ENCODE measurements at places on chromosomes 16 and 17.

GRCh38 chr16:66927918-66928649 lies 2.7 kb upstream of the RRAD start:
- H3K4me3 ChIP-seq: no peak overlapping the region
- H3K4me1 ChIP-seq: peaks cover 3% of the 10 kb centered on the region
- H3K27me3 ChIP-seq: peaks cover 45% of the 10 kb centered on the region

GRCh38 chr17:42132941-42133340 lies 10.3 kb downstream of the HSPB9 start:
- H3K27ac ChIP-seq: no peak overlapping the region
- no peak for DNase-seq
- H3K4me3 ChIP-seq: no peak overlapping the region
- H3K27me3 ChIP-seq: no peaks in the 10 kb centered on the region
- peaks cover 33% of the 10 kb centered on the region for H3K4me1 ChIP-seq
- peaks cover 7% of the 10 kb centered on the region for H3K36me3 ChIP-seq

- no peaks in the 10 kb centered on the region for H3K36me3 ChIP-seq
- no peak overlapping the region for H3K27ac ChIP-seq
- peaks cover 5% of the 10 kb centered on the region for H3K27me3 ChIP-seq
Measured at GRCh38 chr17:74508156-74508555, 23.1 kb downstream of the CD300LB start.

- H3K36me3 ChIP-seq: no peaks in the 10 kb centered on the region
- H3K27ac ChIP-seq: no peak overlapping the region
- H3K4me1 ChIP-seq: no peaks in the 10 kb centered on the region
- no peak overlapping the region for H3K4me3 ChIP-seq
Measured at GRCh38 chr16:15822957-15823356, 33.9 kb downstream of the MYH11 start.

- no peaks in the 10 kb centered on the region for H3K36me3 ChIP-seq
- no peak overlapping the region for H3K27ac ChIP-seq
- no peak overlapping the region for H3K4me3 ChIP-seq
- peaks cover 10% of the 10 kb centered on the region for H3K27me3 ChIP-seq
- DNase-seq: peak; percentile 76
- peaks cover 1% of the 10 kb centered on the region for H3K4me1 ChIP-seq
Measured at GRCh38 chr16:1102921-1103635, 7.0 kb upstream of the C1QTNF8 start.

- H3K4me3 ChIP-seq: no peak overlapping the region
- DNase-seq: no peak
- H3K36me3 ChIP-seq: no peaks in the 10 kb centered on the region
- peaks cover 17% of the 10 kb centered on the region for H3K27me3 ChIP-seq
Measured at GRCh38 chr16:87921236-87921773, 15.0 kb downstream of the CA5A start.

- DNase-seq: no peak
- H3K27me3 ChIP-seq: no peaks in the 10 kb centered on the region
- H3K4me1 ChIP-seq: no peaks in the 10 kb centered on the region
Measured at GRCh38 chr16:78684030-78684611, 584.7 kb downstream of the WWOX start.

DNA sequence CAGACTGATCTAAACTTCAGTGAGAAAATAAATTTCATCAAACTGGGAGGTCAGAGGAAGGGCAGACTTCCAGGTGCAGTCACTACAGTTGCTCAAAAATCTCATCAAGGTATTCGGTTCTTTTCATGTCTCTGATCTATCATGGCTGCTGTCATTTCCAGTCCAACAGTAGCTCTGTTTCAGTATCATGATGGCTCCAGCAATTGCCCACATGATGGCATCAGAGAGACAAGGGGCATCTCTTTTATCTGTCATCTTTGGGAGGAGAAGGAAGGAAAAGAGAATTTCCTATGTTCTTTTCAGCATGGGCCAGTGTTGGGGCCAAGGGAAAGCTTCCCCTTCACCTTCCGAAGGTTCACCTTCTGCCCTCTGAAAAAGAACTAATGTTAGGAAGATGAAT lies 504.9 kb upstream of the HSBP1 start:
- peaks cover 1% of the 10 kb centered on the region for H3K4me1 ChIP-seq
- H3K27ac ChIP-seq: no peak overlapping the region
- H3K27me3 ChIP-seq: peaks cover 3% of the 10 kb centered on the region
- H3K4me3 ChIP-seq: no peak overlapping the region

GRCh38 chr17:59643159-59644140 lies 23.8 kb downstream of the CLTC start:
- no peak for DNase-seq
- H3K27ac ChIP-seq: peak overlapping the region; percentile 38
- H3K36me3 ChIP-seq: peaks cover 15% of the 10 kb centered on the region
- H3K4me1 ChIP-seq: peaks cover 21% of the 10 kb centered on the region
- H3K4me3 ChIP-seq: no peak overlapping the region

DNA sequence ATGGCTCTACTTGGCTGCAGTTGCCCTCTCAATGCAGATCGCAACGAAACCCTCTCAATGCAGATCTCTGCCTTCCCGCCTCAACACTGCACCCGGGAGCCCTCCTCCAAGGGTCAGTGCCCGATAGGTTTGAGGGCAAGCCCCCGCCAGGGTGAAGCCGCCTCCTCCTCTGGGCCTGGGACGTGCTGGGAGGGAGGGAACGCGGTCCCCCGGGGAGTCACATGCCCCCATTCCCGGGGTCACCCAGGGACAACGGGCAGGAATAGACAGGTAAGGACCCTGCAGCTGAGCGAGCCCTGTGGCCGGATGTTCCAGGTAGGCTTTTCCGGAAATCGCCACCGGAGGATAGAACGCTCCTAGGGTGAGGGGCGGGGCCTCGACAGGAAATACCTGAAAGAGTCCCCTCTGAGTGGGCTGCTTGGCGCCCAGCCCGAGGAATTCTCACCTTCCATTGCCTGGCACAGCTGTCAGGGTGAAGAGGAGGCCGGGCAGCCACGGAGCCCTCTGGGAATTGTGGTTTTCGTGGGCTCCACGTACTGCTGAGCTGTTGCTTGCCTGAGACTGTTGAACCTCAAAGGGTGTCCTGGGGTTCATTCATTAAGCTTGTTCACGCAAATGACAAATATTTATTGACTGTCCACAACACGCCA lies 12.8 kb downstream of the ZNF174 start:
- no peak overlapping the region for H3K27ac ChIP-seq
- no peak for DNase-seq
- H3K27me3 ChIP-seq: no peaks in the 10 kb centered on the region
- H3K4me3 ChIP-seq: no peak overlapping the region
- peaks cover 36% of the 10 kb centered on the region for H3K36me3 ChIP-seq

DNA sequence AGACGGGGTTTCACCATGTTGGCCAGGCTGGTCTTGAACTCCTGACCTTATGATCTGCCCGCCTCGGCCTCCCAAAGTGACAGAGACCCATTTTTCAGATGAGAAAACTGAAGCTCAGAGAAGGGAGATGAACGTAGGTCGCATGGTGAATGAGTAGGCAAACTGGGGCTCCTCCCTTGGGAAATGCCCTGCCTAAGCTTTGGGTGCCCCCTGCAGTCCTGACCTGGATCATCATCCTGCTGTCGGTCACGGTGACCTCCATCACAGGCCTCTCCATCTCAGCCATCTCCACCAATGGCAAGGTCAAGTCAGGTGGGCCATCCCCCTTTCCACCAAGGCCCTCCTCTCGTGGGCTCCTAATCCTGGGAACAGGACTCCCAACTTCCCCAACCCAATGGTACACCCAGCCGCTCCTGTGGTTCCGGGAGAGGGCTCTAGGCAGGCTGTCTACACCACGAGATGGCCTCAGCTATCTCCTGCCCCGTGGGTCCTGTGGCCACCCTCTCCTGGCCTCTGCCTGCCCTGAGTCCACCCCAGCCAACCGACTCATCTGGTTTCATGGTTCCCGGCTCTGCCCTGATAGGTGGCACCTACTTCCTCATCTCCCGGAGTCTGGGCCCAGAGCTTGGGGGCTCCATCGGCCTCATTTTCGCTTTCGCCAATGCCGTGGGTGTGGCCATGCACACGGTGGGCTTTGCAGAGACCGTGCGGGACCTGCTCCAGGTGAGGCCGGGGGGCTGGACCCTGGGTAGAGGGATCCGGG lies 4.7 kb downstream of the SLC12A3 start:
- H3K4me3 ChIP-seq: no peak overlapping the region
- no peaks in the 10 kb centered on the region for H3K4me1 ChIP-seq
- no peaks in the 10 kb centered on the region for H3K27me3 ChIP-seq

DNA sequence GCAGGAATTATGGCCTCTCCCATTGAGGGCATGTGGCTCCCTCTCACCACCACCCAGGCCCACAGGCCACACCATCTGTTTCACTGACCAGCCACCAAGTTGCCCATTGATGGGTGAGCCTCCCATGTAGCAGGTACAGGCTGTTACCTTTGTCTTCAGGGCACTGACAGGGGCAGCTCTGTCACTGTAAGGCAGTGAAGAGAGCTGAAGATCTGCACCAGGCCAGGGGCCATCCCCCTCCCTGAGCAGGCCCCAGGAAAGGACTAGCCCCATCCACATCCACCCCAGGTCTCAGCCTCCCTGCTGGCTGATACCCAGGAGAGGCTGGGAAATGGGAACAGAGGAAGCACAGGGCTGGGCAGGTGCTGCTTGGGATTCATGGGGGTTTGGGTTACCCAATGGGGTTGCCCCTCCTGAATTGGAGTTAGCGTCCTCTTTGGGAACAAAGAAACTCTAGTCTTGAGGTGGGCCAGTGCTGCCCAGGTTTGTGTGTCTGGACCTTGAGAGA lies 1691.4 kb downstream of the TP53TG3F start:
- no peak for DNase-seq
- no peak overlapping the region for H3K4me3 ChIP-seq
- no peaks in the 10 kb centered on the region for H3K4me1 ChIP-seq

GRCh38 chr17:71900621-71901229 lies 220.1 kb upstream of the SOX9 start:
- no peak for DNase-seq
- H3K27ac ChIP-seq: no peak overlapping the region
- H3K27me3 ChIP-seq: no peaks in the 10 kb centered on the region
- H3K36me3 ChIP-seq: no peaks in the 10 kb centered on the region
- H3K4me3 ChIP-seq: no peak overlapping the region

- H3K4me3 ChIP-seq: peak overlapping the region; percentile 74
- peaks cover 18% of the 10 kb centered on the region for H3K27me3 ChIP-seq
- peaks cover 23% of the 10 kb centered on the region for H3K4me1 ChIP-seq
- DNase-seq: no peak
Measured at GRCh38 chr16:425740-426114, 278 bp downstream of the RAB11FIP3 start.

DNA sequence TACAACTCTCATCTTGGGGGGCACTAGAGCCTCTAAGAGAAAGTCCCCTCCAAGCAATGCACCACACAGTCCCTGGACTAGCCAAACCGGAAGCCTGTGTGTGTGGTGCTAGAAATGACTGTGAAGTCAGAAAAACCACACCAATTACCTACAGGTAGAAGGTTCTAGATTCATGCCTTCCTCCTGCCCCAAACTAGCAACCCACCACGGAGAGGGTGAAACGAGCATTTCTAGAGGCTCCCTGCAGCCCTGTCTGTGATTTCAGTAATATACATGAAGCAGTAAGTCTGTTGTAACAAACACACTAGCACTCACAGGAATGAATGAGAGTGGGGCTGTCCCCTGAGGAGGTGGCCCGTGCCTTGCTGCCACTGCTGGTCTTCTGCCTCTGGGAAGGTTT lies 13.6 kb downstream of the ZFHX3 start:
- H3K27me3 ChIP-seq: no peaks in the 10 kb centered on the region
- no peak overlapping the region for H3K4me3 ChIP-seq
- H3K27ac ChIP-seq: peak overlapping the region; percentile 93

DNA sequence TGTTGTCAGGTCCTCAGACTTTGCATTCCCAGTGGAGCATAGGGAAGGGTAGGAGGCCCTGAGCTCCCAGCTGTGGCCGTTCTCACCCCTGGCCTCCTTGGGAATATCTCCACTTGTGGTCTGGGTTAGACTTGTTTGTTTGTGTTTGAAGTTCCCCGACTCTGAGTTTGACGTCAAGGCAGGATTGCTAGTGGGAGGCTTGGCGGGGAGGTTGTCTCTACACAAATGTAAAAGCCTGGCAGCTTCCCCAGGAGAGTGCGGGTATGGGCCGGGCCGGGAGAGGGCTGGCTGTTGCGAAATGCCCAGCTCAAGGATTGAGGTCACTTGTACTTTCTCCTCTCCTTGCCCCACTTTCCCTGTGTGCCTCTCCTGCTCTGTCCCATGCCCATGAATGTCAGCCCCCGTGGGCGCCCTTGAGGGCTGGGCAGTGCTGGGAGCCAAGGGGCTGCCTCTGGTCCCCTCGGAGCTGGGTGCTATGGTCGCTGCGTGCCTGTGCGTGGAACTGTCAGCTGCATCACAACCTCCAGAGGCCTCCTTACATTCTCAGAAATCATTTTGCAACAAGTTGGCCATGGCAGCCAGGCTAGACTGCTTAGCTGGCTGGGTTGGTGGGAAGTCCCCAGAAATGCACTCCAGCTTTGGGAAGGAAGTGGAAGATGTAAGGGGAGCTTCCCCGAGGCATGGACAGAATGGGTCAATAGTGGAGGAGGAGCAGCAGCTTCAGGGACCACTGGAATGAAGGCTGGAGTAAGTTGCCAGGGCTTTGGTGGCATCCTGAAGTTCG lies 84.3 kb downstream of the KSR1 start:
- H3K36me3 ChIP-seq: no peaks in the 10 kb centered on the region
- H3K27ac ChIP-seq: peak overlapping the region; percentile 93
- H3K27me3 ChIP-seq: no peaks in the 10 kb centered on the region
- no peak for DNase-seq
- no peak overlapping the region for H3K4me3 ChIP-seq
- peaks cover 38% of the 10 kb centered on the region for H3K4me1 ChIP-seq

DNA sequence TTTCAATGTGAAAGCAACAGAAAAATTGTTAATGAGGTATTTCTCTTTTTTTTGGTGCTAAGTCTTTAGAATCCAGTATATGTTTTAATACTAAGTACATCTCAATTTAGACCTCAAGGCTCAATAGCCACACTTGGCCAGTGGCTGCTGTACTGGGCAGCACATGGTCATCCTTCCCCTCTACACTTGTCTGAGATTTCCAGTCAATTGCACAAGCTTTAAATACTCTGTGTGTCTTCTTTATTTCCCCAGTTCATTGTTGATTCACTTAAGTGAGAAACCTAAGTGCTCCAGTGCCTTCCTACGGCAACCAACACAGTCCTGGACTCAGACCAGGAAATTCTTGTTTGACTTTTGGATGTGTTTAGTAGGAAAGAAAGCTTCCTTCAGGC lies 62.2 kb downstream of the TNRC6C start:
- no peaks in the 10 kb centered on the region for H3K27me3 ChIP-seq
- H3K4me3 ChIP-seq: no peak overlapping the region
- peaks cover 3% of the 10 kb centered on the region for H3K36me3 ChIP-seq
- peaks cover 1% of the 10 kb centered on the region for H3K4me1 ChIP-seq

DNA sequence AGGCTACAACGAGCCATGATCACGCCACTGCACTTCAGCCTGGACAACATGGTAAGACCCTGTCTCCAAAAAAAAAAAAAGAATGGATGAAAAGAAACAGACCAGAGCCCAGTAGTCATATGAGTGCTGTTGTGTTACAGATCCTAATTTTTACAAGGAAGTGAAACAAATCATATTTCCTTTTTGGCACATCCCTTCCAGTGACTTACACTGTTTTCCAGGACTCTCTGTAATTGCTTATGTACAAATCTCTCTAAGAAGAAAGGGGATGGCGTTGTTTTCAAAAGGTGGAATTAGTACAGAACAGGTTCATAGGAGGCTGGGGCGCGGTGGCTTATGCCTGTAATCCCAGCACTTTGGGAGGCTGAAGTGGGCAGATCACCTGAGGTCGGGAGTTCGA lies 19.8 kb upstream of the ZNF594 start:
- H3K36me3 ChIP-seq: peaks cover 6% of the 10 kb centered on the region
- DNase-seq: no peak
- no peak overlapping the region for H3K4me3 ChIP-seq
- H3K27ac ChIP-seq: peak overlapping the region; percentile 50

- peak overlapping the region; percentile 94 for H3K27ac ChIP-seq
- peaks cover 7% of the 10 kb centered on the region for H3K36me3 ChIP-seq
- peak overlapping the region; percentile 79 for H3K4me3 ChIP-seq
- H3K4me1 ChIP-seq: peaks cover 21% of the 10 kb centered on the region
- peak; percentile 22 for DNase-seq
Measured at GRCh38 chr17:78839762-78840529, 668 bp downstream of the USP36 start.

Data from progenitor cell of endocrine pancreas (in vitro differentiated cells).